ENCODE measurements at places on chromosomes 12 and 14.

DNA sequence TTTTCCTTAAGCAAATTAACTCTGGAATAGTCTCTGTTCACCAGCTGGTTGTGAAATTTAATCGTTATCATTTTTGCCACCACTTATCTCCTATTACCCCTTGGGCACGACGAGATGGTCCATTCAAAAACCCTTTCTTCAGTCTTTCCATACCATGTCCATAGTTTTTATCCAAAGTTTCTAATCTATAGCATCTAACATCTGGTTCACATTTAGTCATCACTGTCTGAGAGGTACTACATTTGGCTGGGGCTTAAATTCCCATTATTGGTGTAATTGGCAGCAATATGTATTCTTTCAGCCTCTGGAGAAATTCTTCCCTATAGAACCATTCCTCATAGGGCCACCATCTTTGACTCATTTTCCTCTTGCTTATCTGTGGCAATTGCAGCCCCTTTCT lies 163.5 kb downstream of the CCER1 start:
- no peak for DNase-seq

- DNase-seq: no peak
Measured at GRCh38 chr14:20657216-20658211, 16.0 kb upstream of the OR6S1 start.

DNA sequence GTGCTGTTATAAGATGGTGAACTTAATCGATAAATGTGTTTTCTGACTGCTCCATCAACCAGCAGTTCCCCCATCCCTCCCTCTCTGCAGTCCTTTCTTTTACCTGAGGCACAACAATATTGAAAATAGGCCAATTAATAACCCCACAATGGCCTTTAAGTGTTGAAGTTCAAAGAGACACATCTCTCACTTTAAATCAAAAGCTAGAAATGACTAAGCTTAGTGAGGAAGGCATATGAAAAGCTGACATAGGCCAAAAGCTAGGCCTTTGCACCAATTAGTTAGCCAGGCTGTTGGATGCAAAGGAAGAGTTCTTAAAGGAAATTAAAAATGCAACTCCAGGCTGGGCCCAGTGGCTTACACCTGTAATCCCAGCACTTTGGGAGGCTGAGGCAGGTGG lies 43.7 kb downstream of the SAV1 start:
- DNase-seq: no peak

GRCh38 chr14:37625597-37626595 lies 30.5 kb downstream of the TTC6 start:
- DNase-seq: no peak

- no peak for DNase-seq
Measured at GRCh38 chr12:55682087-55682796, 25.5 kb downstream of the ITGA7 start.

- no peak for DNase-seq
Measured at GRCh38 chr14:96264200-96264553, 8.2 kb downstream of the BDKRB1 start.

- no peak for DNase-seq
Measured at GRCh38 chr12:2126676-2127406, 74.1 kb downstream of the CACNA1C start.
